ENCODE measurements at places on chromosomes 2 and 18. TPM values are rescaled to one million over a fixed set of nuclear protein-coding genes. Genes with fewer than 3 reads are reported as not detected.

The INHA gene
- 1.5 TPM for total RNA-seq

The ARHGAP25 gene
- not detected for total RNA-seq

The SPATA3 gene
- not detected for total RNA-seq

The SERPINB10 gene
- not detected for total RNA-seq

The ABCB11 gene
- 0.11 TPM for total RNA-seq

The TUBA4B gene
- total RNA-seq: not detected

The SERPINB13 gene
- total RNA-seq: not detected
